Smooth muscle cell of trachea (primary cell): ENCODE measurements at places on chromosomes 1 and 21. TPM values are rescaled to one million over a fixed set of nuclear protein-coding genes. Genes with fewer than 3 reads are reported as not detected.

The TRNP1 gene
- 33.5 and 59.7 TPM in 2 replicates for total RNA-seq

The NBPF8 gene
- 15.9 and 16.4 TPM in 2 replicates for total RNA-seq

The DNAJC16 gene
- total RNA-seq, result 12.9 and 19.7 TPM in 2 replicates

The CLCA2 gene
- total RNA-seq, result 2.9 and 11.2 TPM in 2 replicates

The SKI gene
- total RNA-seq, result 33.3 and 43.2 TPM in 2 replicates

The ZNF648 gene
- not detected in 2 replicates for total RNA-seq
